MCF 10A (cell line): ENCODE measurements at places on chromosomes 11 and 22.

- DNase-seq: no peak
These were observed 6.4 kb downstream of the PLA2G3 start for GRCh38 chr22:31133911-31134310.

- DNase-seq: no peak
These were observed 9.2 kb downstream of the RRP8 start for GRCh38 chr11:6594142-6594768.

GRCh38 chr11:30364837-30365482, 42.1 kb downstream of the ARL14EP start:
- DNase-seq: no peak

- no peak for DNase-seq
These were observed 7.8 kb upstream of the BRSK2 start for GRCh38 chr11:1381793-1382425.

DNA sequence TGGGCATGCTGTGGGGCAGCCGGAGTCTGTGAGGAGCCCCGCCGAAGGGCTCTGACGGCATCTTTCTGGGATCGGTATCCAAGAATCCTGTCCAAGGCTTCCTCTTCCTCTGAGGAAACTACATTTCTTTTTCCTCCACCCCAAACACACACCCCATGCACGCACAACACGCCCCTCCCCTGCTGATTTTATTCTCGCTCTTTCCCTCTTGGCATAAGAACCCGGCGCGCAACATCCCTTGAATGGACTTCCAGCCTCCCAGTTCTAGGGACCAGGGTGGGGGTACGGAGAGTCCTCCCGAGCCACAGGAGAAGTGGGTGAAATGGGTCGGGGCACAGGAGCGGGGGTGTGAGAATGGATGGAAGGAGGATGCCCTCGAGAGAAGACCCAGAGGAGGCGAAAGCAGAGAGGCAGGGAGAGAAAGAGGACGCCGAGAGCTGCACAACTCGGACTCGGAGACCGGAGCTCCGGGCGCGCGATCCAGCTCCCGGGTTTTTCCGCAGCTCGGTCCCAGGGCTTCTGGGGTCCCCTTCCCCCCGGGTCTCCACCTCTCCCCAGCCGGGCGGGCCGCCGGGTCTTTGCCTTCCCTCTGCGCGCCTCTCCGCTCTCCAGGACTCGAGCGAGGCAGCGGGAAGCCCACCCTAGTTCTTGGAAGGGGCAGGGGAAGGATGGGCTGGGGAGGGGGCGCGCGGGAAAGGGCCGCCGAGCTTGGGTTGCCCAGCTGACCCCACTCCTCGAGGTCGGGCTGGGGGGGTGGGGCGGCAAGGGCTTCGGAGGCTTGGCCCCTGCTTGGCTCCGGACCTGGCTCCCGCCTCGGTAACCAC, 1.5 kb upstream of the LARGE1 start:
- peak; percentile 26 for DNase-seq

GRCh38 chr22:50443801-50444625, 30.8 kb downstream of the SBF1 start:
- no peak for DNase-seq

DNA sequence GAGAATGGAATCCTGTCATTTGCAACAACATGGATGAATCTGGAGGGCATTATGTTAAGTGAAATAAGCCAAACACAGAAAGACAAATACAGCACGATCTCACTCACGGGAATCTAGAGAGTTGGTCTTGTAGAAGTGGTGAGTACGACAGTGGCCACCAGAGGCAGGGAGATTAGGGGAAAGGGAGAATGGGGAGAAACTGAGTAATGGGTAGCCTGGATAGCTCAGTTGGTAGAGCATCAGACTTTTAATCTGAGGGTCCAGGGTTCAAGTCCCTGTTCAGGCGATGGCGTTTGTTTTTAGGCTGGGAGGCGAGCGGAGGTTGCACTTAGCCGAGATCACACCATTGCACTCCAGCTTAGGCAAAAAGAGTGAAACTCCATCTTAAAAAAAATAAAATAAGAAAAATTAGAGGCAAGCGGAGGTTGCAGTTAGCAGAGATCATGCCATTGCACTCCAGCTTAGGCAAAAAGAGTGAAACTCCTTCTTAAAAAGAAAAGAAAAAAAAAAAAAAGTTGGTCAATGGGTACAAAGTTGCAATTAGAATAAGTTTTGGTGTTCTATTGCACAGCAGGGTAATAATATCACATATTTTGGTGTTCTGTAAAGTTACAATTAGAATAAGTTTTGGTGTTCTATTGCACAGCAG, 95.7 kb upstream of the UBASH3B start:
- DNase-seq: peak; percentile 10

DNA sequence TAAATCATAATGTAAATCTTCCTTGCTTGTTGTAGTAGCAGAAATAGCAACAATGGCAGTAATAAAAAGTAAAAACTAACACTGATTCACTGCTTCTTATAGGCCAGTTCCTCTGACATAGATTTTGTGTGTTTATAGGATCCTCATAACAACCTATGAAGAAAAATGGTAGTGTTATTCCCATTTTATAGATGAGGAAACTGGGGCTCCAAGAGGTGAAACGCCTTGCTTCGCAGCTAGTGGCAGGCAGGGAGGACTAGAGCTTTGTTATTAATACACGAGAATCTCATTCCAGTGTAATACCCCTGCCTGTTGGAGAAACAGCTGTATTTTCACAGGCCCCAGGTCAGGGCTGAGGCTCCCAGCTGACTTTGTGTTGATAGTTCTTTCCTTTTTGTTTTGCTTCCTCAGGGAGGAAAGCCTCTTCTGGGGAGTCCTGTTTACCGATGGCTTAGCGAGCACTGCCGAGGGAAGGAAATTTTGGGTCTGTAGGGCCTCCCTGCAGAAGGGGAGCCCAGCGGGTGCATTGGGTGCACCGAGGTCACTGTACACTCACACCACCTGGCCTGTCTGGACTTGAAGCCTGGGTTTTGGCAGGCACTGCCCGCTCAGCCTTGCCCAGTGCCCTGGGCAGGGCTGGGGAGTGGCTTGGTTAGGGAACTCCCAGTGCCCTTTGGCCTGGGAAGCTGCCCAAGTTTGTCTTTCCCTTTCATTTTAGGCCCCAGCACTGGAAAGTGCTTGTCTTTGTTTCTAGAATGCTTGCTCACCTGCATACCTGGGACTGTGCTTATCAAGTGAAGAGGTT, 13.5 kb downstream of the KIAA1671 start:
- DNase-seq: peak; percentile 95

GRCh38 chr22:20524004-20524481, 16.6 kb downstream of the MED15 start:
- DNase-seq: no peak

- DNase-seq: peak; percentile 60
These were observed 180.6 kb downstream of the ADAMTS15 start for GRCh38 chr11:130629039-130629438.

- no peak for DNase-seq
These were observed 14.2 kb downstream of the SLC22A12 start for GRCh38 chr11:64605244-64605560.

DNA sequence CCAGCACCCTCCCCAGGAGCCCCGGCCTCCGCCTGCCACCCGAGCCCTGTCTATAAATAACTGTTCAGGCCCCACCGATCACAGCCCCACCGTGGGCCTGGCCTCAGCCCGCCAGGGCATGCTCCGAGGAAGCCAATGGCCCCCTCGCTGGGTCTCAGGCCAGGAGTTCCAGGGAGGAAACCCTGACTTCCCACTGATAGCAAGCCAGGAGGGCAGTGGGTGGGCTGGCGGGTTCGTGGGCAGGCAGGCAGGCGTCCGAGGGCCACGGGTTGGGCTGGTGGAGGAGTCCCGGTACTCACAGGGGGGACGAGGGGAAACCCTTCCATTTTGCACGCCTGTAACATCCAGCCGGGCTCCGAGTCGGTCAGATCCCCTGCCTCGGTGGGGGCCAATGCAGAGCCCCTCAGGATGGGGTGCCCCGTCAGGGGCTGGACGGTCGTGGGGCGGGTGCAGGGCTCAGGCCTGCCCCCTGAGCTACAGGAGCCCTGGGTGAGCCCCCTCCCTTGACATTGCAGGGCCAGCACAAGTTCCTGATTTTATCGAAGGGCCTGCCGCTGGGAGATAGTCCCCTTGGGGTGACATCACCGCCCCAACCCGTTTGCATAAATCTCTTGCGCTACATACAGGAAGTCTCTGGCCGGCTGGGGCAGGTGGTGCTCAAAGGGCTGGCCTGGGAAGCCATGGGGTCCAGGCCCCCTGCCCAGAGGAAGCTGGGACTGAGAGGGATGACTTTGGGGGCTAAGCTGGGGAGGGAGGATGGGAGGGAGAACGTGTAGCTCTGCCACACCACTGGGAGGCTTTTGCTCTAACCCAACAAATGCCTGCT, at the start of gene SPI1:
TSS of gene SPI1 (minus strand) at position 538 of the 826 bp plus-strand sequence. CDS start at position 344, 194 bp downstream.
- DNase-seq: no peak

- DNase-seq: peak; percentile 91
These were observed 3.9 kb downstream of the HTATIP2 start for GRCh38 chr11:20367313-20367948.

DNA sequence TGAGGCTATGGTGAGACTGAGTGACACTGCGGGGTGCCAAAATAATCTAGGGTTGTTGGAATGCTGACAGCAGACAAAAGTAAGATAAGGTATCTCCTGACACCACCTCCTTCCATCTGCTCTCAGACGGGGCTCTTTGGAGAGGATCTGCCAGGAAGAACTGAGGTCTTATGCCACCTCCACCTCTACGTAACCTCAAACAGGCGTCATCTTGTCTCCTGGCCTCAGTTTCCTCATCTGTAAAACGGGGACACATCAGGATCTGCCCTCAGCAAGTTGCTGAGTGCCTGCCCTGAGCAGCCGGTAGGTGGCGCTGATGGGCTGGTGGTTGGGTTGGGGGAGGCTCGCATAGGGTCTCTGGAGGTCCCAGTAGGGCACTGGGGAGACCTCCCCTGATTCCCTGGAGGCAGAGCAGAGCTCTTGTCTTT, 1.7 kb upstream of the MYEOV start:
- no peak for DNase-seq

DNA sequence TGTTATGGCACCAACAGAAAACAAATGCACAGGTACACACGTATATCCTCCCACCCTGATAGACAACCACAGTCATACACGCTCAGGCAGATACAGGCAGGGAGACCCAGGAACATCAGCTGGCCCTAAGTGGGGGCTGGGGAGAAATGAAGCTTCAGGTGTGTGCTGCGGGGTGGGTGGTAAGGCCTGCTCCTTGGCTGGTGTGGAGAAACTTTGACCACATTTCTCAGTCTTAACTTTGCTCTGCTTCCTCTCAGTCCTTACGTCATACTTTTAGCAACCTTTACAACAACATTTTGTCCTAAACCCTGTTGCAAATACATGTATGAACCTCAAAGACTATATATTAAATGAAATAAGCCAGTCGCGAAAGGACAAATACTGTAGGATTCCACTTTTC, 6.7 kb upstream of the ANAPC15 start:
- DNase-seq: no peak

DNA sequence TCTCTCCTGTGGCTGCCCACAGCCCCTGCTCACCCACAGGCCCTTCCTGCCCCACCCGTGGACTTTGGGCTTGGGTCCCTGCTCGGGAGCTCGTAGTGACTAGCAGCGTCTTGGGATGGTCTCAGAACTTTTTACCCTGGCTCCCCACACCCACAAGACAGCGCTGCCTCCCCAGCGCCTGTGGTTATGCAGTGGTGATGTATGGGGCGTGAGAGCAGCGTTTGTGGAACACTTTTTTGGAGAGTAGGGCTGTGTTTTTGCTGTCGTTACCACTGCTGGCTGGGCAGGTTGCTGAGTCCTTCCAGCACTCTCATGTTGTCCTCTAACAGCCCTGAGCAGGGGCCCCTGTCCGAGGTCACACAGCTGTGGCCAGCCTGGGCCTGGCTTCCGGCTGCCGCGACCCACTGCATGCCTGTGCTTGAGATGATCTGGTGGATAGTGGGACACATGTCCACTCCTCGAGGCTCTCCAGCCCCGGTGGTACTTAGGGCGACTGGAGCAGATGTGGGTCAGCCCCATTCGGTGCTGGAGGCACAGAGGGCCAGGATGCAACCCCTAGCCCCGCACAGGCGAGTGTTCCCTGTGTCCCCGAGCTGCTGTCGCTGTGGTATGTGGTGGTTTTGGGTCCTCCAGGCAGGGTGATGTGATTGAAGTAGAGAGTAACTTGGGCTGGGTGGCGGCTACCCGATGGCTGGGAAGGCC, 7.1 kb upstream of the GRAMD4 start:
- no peak for DNase-seq

DNA sequence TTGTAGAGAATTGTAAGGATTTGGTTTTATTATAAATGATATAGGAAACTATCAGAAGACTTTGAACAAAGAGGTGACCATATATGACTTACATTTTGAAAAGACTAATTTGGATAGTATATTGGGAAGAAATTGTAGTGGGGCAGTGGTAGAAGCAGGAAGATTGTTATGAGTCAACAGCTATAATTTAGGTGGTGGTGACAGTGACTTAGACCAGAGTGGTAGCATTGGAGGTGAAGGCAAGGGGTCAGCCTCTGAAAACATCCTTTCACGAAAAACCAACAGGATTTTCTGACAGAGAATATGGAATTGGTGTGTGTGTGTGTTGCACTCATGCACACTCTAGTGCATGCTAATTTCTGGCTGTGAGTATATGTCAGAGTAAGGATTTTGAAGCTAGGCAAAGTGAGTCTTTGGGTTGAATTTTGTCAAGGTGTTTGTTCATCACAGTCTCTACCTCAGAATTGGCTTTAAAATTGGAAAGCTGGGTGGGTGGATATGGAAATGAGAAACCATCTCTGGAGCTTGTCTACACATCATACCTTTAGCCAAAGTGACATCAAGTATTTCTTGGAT, 8.2 kb upstream of the HBE1 start:
- DNase-seq: no peak

- no peak for DNase-seq
These were observed 54.1 kb downstream of the CELSR1 start for GRCh38 chr22:46483353-46483752.

GRCh38 chr22:50270666-50271394, 650 bp upstream of the MAPK11 start:
- DNase-seq: peak; percentile 65

GRCh38 chr22:50674606-50675552, 2.3 kb downstream of the SHANK3 start:
- DNase-seq: peak; percentile 42

- DNase-seq: no peak
These were observed 60.2 kb downstream of the TNRC6B start for GRCh38 chr22:40237788-40238424.
